ENCODE measurements at places on chromosomes 4 and X. TPM values are rescaled to one million over a fixed set of nuclear protein-coding genes. Genes with fewer than 3 reads are reported as not detected.

TCEAL6 gene
- not detected for total RNA-seq

PTPN13 gene
- total RNA-seq, result 30.1 TPM

CLDN34 gene
- not detected for total RNA-seq

ALPK1 gene
- 52.7 TPM for total RNA-seq

CXCL11 gene
- 0.45 TPM for total RNA-seq

EDA2R gene
- 5.9 TPM for total RNA-seq

BTC gene
- 10.0 TPM for total RNA-seq

MAB21L2 gene
- total RNA-seq, result 0.16 TPM

PAGE1 gene
- total RNA-seq, result not detected

APLN gene
- total RNA-seq, result 11.0 TPM

TMA16 gene
- 26.2 TPM for total RNA-seq

CCKAR gene
- not detected for total RNA-seq

NPFFR2 gene
- total RNA-seq, result not detected

ASMTL gene
- total RNA-seq, result 32.3 TPM

ZIC3 gene
- not detected for total RNA-seq

SCRG1 gene
- total RNA-seq, result 45.2 TPM

NSG1 gene
- 0.58 TPM for total RNA-seq

NIPAL1 gene
- total RNA-seq, result 1.1 TPM

SHOX gene
- not detected for total RNA-seq

USP17L18 gene
- total RNA-seq, result not detected

MEPE gene
- total RNA-seq, result not detected

FGA gene
- total RNA-seq, result not detected

ATP8A1 gene
- 11.6 TPM for total RNA-seq

MAGEA3 gene
- total RNA-seq, result not detected

F8A1 gene
- total RNA-seq, result 24.6 TPM

GLOD5 gene
- total RNA-seq, result not detected

SMIM43 gene
- not detected for total RNA-seq

BGN gene
- 2,306 TPM for total RNA-seq

RASGEF1B gene
- 12.6 TPM for total RNA-seq

CC2D2A gene
- 37.1 TPM for total RNA-seq

S100P gene
- total RNA-seq, result 1.9 TPM

KLB gene
- total RNA-seq, result not detected

MORF4L2 gene
- 399 TPM for total RNA-seq

SYN1 gene
- total RNA-seq, result 1.5 TPM

DUX4 gene
- total RNA-seq, result not detected

LAGE3 gene
- total RNA-seq, result 6.0 TPM
